ENCODE measurements at places on chromosomes 2 and 18.

- no peak for DNase-seq
These were observed 21.0 kb downstream of the PAX8 start for GRCh38 chr2:113257516-113258264.

DNA sequence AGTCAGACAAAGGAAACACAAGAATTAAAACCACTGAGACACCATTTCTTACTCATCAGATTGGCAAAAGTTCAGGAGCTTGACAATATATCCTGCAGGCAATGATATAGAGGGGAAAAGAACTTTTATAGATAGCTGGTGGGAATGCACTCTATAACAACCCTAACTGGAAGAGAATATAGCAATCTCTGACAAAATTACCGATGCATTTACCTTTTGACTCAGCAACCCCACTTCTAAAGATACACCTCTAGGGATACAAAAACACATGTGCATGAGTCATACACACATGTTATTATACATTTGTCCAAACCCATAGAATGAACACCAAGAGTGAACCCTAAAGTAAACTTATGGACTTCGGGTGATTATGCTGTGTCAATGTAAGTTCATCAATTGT lies 79.4 kb upstream of the SRD5A2 start:
- no peak for DNase-seq

- DNase-seq = no peak
These were observed 42.4 kb downstream of the TCF7L1 start for GRCh38 chr2:85175369-85176299.

GRCh38 chr2:142863485-142863961 lies 13.9 kb upstream of the KYNU start:
- no peak for DNase-seq

GRCh38 chr2:133044556-133044955 lies 374.6 kb upstream of the LYPD1 start:
- DNase-seq = no peak

GRCh38 chr2:39246382-39246980 lies 2.7 kb upstream of the CDKL4 start:
- no peak for DNase-seq

GRCh38 chr2:201879996-201880395 lies 73.7 kb downstream of the CDK15 start:
- DNase-seq = no peak

GRCh38 chr2:86622519-86623042 lies 1.1 kb downstream of the RNF103 start:
- DNase-seq = peak; percentile 17

GRCh38 chr2:191977754-191978153 lies 130.9 kb upstream of the CAVIN2 start:
- no peak for DNase-seq

DNA sequence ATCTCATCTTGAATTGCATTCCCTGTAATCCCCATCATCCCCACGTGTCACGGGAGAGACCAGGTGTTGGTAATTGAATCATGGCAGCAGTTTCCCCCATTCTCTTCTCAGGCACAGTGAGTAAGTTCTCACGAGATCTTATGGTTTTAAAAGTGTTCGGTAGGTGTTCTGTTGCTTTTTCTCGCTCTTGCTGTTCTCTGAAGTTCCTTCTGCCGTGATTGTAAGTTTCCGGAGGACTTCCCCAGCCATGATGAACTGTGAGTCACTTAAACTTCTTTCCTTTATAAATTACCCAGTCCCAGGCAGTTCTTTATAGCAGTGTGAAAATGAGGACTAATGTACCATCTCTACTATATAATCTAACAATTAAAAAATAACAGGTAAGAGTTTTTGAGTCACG lies 409.9 kb upstream of the NRXN1 start:
- DNase-seq = no peak

DNA sequence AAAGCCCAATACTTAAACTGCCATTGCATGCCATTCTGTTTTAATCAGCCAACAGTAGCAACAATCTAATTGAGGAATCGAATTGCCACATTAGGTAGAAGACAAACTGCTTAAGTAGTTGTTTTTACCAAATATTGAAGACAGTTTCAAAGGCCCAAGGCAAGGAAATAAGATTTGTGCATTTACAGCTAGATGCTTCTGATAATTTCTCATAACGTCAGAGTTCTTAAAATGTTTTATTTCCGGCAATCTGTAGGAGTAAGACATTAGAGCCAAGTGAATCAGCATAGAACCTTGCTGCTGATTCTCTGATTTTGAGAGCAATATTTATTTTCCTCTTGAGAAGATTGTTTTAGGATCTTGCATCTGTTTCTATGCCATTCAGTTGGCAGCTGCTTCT lies 174.3 kb downstream of the RBM43 start:
- no peak for DNase-seq

DNA sequence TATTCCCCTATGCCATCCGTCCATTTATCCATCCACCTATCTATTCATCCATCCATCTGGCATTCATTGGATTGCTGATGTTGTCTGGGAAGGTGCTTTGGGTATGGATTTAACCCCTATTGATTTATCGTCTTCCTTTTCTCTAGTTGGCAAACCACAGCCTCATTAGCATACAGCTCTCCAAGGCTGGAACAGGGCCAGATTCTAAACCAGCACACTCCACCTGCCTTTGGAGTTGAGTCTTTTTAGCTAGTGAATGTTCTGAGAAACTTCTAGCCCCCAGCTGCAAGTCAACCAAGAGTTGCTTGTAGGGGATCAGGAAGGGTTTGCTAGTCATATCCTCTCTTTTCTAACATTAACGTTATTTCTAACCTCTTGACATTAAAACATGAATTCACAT lies 90.7 kb downstream of the NRP2 start:
- DNase-seq = no peak

DNA sequence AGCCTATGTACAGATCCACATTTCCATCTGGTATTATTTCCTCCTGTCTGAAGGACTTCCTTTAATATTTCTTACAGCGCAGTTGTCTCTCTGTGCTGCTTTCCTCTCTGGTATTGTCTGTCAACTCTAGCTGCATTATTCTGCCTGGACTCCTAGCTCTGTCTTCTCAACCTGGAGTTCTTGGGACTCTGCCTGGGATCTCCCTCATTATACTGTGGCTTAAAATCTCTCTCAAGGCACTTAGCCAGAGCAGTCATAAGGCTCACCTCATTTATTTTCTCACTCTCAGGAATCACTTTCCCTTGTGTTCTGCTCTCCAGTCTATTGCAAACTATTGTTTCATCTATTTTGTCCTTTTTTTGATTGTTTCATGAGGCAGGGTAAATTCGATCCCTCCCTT lies 850.4 kb downstream of the ERBB4 start:
- no peak for DNase-seq

- no peak for DNase-seq
These were observed 47.2 kb upstream of the XPO1 start for GRCh38 chr2:61585383-61585782.

DNA sequence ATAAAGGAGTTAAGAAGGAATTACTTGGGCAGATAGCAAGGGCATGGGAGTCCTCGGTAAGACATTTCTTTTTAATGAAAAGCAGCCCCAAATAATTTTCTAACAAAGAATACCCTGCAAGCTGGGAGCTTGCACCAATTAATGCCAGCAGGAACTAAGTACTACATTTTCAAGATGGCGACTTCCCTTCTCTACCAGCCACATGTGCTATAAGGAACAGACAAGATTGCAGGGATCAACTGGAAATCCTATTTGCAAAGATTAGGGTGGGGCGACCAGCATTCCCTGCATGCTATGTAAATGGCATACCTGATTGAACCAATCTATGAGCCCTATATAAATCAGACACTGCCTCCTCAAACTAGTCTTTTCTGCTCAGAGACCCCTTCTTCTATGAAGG lies 827.5 kb downstream of the ADCYAP1 start:
- no peak for DNase-seq

DNA sequence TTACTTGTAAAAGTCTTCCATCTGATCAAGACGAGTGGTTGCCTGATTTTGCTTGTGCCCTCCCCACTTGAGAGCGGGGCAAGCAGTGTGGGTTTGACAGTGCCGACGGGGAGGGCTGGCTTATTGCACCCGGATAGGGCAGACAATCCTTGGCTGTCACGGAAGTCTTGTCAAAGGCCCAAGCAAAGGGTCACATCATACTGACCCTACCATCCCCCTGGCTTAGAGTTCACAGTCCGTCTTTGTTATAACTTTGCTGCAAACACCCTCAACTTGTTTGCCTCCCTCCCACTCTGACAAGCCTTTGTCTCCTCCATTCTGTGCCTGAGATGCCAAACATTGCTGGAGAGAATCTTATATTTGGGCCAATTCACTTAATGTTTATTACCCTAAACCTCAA lies 165.9 kb upstream of the MSH6 start:
- DNase-seq = no peak

DNA sequence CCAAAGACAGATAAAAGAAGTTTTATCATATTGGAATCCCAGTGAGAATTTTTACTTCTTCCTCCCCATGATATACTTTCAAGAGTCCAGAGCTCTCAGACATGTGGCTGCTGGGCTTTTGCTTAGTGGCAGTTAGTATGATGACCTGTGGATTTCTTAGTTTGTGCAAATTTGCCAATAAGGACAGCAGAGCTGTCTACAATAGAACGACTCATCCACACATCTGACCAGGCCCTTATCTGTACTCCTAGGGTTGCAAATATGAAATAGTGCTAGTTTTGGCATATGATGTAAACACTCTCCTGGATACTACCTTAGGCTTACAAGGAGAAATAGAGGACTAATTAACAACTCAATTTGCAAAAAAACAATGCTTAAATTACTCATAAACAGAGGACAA lies 758.4 kb upstream of the TMEFF2 start:
- no peak for DNase-seq

Measured in T-helper 2 cell treated with Interferon-gamma antibody and Interleukin-4, amounts not matched to agents 5 μg/mL and 100 μg/mL, for 36 hours (primary cell).